ENCODE measurements at places on chromosomes 7 and 10. TPM values are rescaled to one million over a fixed set of nuclear protein-coding genes. Genes with fewer than 3 reads are reported as not detected.

Gene MBLAC1
- 1.6 TPM for total RNA-seq

Gene CDK13
- total RNA-seq: 74.3 TPM

Gene C10orf71
- total RNA-seq: not detected

Gene STAG3
- 2.4 TPM for total RNA-seq

Gene AGAP5
- 15.5 TPM for total RNA-seq

Gene PLEKHS1
- total RNA-seq: not detected

Gene CCL26
- total RNA-seq: not detected

Gene ZNF394
- total RNA-seq: 24.8 TPM

Gene EN2
- not detected for total RNA-seq

GRCh38 chr10:89391907-89392756 is at the start of gene IFIT1:
IFIT1 (plus strand) TSS chr10:89392623; CDS start chr10:89392713, 90 bp downstream.
- peak within 1 kb of the TSS; percentile 33 for H3K27ac ChIP-seq
- no peaks in the 10 kb centered on the region for H3K36me3 ChIP-seq
- H3K4me3 ChIP-seq: peak within 1 kb of the TSS; percentile 75
- H3K27me3 ChIP-seq: no peaks in the 10 kb centered on the region

GRCh38 chr10:92265687-92266258 is 25.1 kb downstream of the CPEB3 start:
- H3K27ac ChIP-seq: no peak overlapping the region
- H3K36me3 ChIP-seq: no peaks in the 10 kb centered on the region
- H3K4me3 ChIP-seq: no peak overlapping the region
- H3K27me3 ChIP-seq: no peaks in the 10 kb centered on the region

GRCh38 chr10:61937631-61938351 is 36.3 kb downstream of the ARID5B start:
- no peak overlapping the region for H3K4me3 ChIP-seq
- no peak for DNase-seq
- no peaks in the 10 kb centered on the region for H3K27me3 ChIP-seq
- peaks cover 21% of the 10 kb centered on the region for H3K36me3 ChIP-seq
- no peak overlapping the region for H3K27ac ChIP-seq

DNA sequence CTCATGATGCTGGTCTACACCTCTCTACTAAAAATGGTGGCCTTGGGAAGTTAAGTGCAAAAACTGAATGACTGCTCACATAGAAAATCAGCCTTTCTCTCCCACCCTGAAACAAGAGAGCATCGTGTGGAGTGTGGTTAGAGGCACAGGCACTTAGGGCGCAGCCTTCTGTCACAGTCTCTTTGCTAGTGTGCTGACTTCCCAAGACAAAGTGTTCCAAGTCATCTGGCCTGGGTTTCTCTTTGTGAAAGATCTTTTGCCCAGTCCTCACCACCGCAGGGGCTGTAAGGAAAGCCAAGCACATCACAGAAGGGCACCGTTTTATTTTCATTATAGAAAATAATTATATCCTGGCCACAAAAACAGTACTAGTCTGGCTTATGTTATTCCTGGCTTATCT is 12.5 kb downstream of the STN1 start:
- H3K4me1 ChIP-seq: peaks cover 5% of the 10 kb centered on the region
- H3K36me3 ChIP-seq: peaks cover 3% of the 10 kb centered on the region
- DNase-seq: no peak
- H3K27ac ChIP-seq: no peak overlapping the region

DNA sequence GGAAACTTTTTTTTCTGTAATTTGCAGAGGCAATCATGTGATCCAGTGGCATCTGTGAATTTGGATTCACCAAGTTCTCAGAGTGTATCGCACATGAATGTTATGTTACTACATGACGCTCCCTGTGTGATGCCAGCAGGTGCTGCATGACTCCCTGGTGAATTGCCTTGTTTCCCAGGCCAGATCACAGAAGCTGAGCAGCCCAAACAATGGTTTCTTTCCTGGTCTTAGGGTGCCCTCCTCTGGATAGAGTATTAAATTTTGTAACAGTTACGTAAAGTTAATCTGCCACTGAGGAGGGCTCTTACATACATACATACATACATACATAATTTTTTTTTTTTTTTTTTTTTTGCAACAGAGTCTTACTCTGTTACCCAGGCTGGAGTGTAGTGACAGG is 3.6 kb downstream of the ZSCAN21 start:
- no peak overlapping the region for H3K4me3 ChIP-seq
- DNase-seq: no peak
- H3K4me1 ChIP-seq: peaks cover 14% of the 10 kb centered on the region
- no peaks in the 10 kb centered on the region for H3K27me3 ChIP-seq

DNA sequence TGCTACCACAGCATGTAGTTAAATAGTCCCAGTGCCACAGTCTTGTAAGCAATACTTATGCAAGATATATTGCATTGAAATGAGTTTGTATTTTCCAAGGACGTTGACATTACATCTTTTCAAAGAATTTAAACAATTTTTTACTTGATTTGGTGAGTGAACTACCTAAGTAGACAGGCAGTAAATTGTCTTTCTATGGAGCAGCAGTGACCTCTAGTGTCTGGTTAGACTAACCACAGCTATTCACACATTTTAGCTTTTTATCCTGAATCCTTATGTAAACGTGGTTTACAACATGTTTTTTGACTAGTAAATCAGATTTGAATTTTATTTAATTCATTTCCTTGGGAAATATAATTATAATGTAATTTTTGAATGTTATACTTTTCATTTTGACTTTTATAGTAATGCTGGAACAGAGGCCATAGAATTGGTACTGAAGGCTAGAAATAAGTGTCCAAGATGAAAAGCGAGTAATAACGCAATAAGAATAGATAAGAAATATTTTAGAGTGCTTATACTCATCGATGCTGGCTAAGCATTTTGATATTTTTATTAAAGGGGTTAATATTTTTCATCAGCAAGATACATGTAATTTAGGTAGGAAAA is 5.6 kb downstream of the LRRTM3 start:
- no peak overlapping the region for H3K27ac ChIP-seq
- H3K27me3 ChIP-seq: peaks cover 35% of the 10 kb centered on the region
- no peak overlapping the region for H3K4me3 ChIP-seq
- H3K36me3 ChIP-seq: no peaks in the 10 kb centered on the region
- peaks cover 7% of the 10 kb centered on the region for H3K4me1 ChIP-seq

DNA sequence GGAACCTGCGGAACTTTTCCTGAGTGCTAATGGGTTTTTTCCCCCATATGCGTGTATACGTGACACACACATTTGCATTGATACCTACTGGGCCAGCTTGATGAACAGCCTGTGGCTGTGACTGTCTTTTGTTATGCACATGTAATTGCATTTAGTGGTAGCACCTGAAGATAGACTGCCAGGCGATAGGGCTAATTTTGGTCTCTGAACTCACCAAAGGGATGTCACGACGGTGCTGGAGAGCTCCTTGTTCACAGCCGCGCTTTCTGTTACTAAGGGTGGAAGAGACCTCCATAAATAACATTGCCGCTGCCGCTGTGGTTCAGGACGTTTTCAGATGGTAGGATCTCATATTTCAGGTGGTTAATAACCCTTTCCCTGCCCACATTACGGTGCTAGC is 133.2 kb downstream of the CAMK1D start:
- H3K27me3 ChIP-seq: peaks cover 11% of the 10 kb centered on the region
- peaks cover 8% of the 10 kb centered on the region for H3K4me1 ChIP-seq

DNA sequence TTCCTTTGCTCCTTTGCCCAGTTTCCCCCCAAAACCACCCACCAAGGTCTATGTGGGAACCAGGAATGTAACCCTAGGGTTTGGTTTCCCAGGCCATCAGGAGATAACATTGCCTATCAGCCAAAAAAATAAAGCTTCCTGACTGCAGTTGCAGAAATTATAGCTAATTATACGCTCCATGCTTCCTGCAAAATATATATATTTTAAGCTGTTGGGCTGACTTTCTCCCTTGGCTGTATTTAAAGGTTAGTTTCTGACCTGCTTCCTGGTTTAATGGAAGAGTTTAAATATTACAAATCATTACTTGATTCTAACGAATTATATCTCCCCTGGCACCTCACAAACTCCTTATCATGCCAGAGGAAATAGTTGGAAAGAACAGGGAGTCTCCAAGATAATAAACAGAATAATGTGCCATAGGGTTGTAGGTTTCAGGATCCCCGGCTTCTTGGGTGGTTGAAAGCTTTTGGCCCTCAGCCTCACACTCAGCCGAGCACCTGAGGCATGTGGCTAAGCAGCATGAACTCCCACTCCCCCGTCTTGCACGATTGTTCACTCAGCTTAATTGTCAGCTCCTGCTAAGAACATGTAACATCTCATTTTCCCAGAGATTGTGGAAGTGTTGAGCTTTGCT is 79.9 kb downstream of the FZD1 start:
- H3K27me3 ChIP-seq: peaks cover 4% of the 10 kb centered on the region
- H3K4me3 ChIP-seq: no peak overlapping the region
- no peak for DNase-seq
- H3K4me1 ChIP-seq: peaks cover 16% of the 10 kb centered on the region
- no peaks in the 10 kb centered on the region for H3K36me3 ChIP-seq

- peak overlapping the region; percentile 86 for H3K27ac ChIP-seq
- no peak overlapping the region for H3K4me3 ChIP-seq
- H3K4me1 ChIP-seq: peaks cover 52% of the 10 kb centered on the region
- no peaks in the 10 kb centered on the region for H3K27me3 ChIP-seq
- no peak for DNase-seq
Observed at GRCh38 chr7:47380325-47381133, 201.4 kb downstream of the TNS3 start.

DNA sequence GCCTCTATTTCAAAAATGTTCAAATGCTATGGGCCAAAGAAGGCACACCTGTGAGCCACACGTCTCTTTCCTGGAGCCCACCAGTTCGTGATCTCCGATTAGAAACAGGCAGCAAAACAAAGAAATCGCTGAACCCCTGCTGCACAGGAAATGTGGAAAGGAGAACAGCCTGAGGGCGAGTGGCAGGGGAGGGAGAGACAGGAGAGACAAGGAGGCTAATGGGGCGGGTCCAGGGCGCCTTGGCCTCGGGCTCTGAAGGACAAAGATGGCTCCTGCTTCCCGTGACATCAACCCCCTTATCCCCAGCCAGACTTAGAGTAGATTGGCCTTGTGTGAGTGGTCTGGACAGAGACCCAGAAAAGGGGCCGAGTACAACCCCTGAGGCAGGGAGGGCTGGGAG is 62.4 kb upstream of the DOCK1 start:
- H3K36me3 ChIP-seq: no peaks in the 10 kb centered on the region
- H3K4me1 ChIP-seq: peaks cover 22% of the 10 kb centered on the region
- H3K27ac ChIP-seq: no peak overlapping the region
- no peak for DNase-seq
- H3K4me3 ChIP-seq: no peak overlapping the region

GRCh38 chr10:50316695-50317648 is 65.7 kb upstream of the ASAH2 start:
- no peak overlapping the region for H3K4me3 ChIP-seq
- no peak overlapping the region for H3K27ac ChIP-seq
- H3K4me1 ChIP-seq: no peaks in the 10 kb centered on the region
- H3K27me3 ChIP-seq: no peaks in the 10 kb centered on the region
- peaks cover 8% of the 10 kb centered on the region for H3K36me3 ChIP-seq

DNA sequence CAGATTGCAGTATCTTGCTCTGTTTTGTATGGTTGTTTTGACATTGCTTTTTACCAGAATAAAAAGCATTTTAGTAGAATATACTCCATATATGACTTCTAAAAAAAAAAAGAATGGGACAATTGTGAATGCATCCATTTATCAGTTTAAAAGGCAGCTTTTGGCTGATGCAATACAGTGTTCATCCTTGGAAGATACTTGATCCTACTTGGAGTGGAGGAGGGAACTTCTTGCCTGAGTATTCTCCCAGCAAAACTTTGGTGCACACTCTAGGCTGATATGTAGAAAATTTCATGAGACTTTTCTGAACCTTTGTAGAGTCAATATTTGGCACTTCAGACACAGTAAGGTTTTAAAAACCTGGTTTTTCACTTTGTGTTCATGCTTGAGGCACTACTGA is 40.2 kb downstream of the WDR11 start:
- H3K4me1 ChIP-seq: no peaks in the 10 kb centered on the region
- no peak overlapping the region for H3K4me3 ChIP-seq
- no peaks in the 10 kb centered on the region for H3K27me3 ChIP-seq
- DNase-seq: no peak
- H3K36me3 ChIP-seq: peaks cover 30% of the 10 kb centered on the region

DNA sequence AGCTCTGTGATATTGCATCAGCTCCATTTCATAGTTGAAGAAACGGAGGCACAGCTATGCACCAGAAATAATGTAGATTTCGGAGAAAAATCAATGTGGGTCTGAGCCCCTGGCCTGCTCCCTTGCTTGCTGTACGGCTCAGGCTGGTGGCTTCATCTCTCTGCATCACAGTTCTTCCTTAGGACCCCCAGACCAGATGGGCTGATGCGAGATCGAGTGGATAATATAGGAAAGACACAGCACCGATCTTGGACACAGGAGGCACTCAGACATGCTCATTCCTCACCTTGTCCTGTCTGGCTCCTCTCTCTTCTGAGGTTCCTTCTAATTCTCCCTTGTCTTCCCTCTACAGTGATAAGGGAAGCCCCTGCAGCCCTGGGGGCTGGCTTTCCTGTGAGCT is 365.9 kb upstream of the ZMIZ1 start:
- no peaks in the 10 kb centered on the region for H3K36me3 ChIP-seq
- H3K27ac ChIP-seq: no peak overlapping the region
- no peak overlapping the region for H3K4me3 ChIP-seq

DNA sequence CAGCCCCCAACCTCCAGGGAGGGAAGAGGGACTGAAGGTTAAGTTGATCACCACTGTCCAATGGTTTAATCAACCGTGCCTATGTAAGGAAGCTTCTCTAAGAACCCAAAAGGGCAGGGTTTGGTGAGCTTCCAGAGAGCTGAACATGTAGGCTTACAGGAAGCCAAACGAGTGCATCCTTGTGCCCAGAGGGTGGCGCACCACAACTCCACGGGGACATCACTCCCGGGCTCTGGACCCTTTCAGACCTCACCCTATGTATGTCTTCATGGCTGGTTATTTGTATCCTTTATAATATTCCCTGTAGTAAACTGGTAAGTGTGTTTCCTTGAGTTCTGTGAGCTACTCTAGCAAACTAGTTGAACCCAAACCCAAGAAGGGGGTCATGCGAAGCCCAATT is 11.5 kb upstream of the NFKB2 start:
- H3K27me3 ChIP-seq: no peaks in the 10 kb centered on the region
- no peaks in the 10 kb centered on the region for H3K4me1 ChIP-seq
- H3K36me3 ChIP-seq: peaks cover 9% of the 10 kb centered on the region
- no peak overlapping the region for H3K27ac ChIP-seq
- no peak overlapping the region for H3K4me3 ChIP-seq

DNA sequence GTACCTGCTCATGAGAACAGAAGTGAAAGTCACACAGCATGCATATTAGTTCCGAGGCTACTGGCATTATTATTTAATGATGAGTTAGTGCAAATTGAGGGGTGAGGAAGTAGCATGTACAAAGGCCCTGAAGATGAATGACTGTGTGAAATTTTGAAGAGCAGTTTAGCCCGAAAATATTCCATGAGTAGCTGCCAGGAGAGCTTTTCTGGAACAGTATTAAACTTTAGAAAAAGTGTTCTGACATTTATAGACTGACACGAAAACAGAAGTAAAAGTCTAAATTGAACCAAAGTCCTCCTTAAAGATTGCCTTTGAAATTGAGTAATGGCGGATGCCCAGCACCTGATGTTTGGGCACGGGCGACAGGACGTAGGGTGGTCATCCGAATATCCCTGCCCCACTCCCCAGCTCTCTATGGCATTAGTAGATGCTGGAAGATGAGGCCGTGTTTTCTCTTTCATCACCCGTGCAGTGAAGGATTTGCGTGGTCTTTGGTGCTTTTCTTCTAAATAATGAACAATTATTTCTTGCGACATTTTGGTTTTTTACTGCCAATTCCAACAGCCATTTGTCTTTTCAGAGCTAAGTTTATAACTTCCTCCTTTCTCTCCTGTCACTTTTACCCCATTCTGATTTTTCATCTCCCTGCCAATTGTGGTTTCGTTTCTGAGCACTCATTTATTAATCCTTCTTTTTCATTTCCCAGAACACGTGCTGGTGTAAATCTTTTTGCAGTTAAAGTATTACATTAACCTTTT is 192.6 kb downstream of the MGMT start:
- H3K4me3 ChIP-seq: no peak overlapping the region
- peaks cover 4% of the 10 kb centered on the region for H3K36me3 ChIP-seq
- H3K27me3 ChIP-seq: peaks cover 26% of the 10 kb centered on the region
- no peaks in the 10 kb centered on the region for H3K4me1 ChIP-seq
- DNase-seq: no peak
- H3K27ac ChIP-seq: no peak overlapping the region

All from progenitor cell of endocrine pancreas (in vitro differentiated cells).